Spinal cord (tissue), 10 donors: ENCODE measurements at places on chromosomes 13 and 19. TPM values are rescaled to one million over a fixed set of nuclear protein-coding genes. Genes with fewer than 3 reads are reported as not detected.

Gene CBY2
- total RNA-seq, result not detected

DNA sequence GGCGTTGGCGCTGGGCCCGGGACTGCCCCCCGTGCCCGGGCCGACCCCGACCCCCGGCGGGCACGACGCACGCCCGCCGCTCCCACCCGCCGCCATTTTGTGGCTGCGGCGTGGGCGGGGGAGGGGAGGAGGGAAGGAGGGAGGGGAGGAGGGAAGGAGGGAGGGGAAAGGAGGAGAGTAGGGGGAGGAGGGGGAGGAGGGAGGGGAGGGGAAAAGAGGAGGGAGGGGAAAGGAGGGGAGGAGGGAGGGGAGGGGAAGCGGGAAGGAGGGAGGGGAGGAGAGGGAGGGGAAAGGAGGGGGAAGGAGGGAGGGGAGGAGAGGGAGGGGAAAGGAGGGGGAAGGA is at the start of gene BTBD2:
TSS of gene BTBD2 (minus strand) at position 107 of the 343 bp plus-strand sequence. CDS start at position 96, 11 bp downstream.
- H3K36me3 ChIP-seq, result peaks cover 39% of the 10 kb centered on the region
- DNase-seq, result peak; percentile 59
- peak within 1 kb of the TSS; percentile 53 for H3K4me3 ChIP-seq
- H3K4me1 ChIP-seq, result peaks cover 42% of the 10 kb centered on the region

DNA sequence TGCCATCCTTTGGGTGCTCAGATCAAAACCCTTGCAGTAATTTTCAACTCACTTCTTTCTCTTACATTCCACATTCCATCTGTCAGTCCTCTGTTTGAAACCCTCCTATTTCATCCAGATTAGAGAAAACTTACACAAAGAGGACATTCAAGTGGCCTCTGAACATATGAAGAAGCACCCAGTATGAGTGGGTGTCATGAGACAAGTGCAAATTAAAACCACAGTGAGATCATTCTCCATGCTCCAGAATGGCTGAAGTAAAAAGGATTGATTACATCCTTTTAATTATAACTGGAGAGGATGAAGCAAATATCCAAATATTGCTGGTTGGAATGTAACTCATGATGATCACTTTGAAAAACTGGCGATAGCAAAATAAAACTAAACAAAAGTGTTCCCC is 96.5 kb downstream of the MIPEP start:
- H3K36me3 ChIP-seq, result no peaks in the 10 kb centered on the region
- H3K4me1 ChIP-seq, result no peaks in the 10 kb centered on the region
- no peak overlapping the region for H3K4me3 ChIP-seq
- H3K27me3 ChIP-seq, result no peaks in the 10 kb centered on the region
- H3K27ac ChIP-seq, result no peak overlapping the region

GRCh38 chr13:71591374-71591773 is 275.6 kb downstream of the DACH1 start:
- no peak overlapping the region for H3K4me3 ChIP-seq
- no peaks in the 10 kb centered on the region for H3K27me3 ChIP-seq
- no peaks in the 10 kb centered on the region for H3K36me3 ChIP-seq
- DNase-seq, result no peak

DNA sequence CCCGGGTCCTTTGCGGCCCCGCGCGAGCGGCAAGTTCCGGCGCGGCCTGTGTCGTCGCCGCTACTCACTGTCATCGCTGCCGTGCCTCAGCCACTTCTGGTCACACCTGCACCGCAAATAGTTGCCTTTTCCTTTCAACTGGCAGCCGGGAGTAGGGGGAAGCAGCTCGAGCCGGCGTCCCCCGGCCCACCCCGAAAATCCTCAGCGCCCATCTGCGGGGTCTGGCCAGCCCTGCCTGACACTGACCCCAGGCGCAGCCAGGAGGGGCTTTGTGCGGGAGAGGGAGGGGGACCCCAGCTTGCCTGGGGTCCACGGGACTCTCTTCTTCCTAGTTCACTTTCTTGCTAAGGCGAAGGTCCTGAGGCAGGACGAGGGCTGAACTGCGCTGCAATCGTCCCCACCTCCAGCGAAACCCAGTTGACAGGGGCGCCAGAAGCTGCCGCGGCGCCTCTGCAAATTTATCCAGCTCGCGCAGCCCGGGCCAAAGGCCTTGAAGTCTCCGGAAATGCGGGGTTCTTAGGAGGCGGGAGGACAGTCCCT is 1.7 kb downstream of the PDX1 start:
- no peak for DNase-seq
- H3K27ac ChIP-seq, result no peak overlapping the region
- peak overlapping the region; percentile 7 for H3K4me3 ChIP-seq
- peaks cover 50% of the 10 kb centered on the region for H3K4me1 ChIP-seq

Gene CACNA1A
- total RNA-seq, result 56.7 TPM

DNA sequence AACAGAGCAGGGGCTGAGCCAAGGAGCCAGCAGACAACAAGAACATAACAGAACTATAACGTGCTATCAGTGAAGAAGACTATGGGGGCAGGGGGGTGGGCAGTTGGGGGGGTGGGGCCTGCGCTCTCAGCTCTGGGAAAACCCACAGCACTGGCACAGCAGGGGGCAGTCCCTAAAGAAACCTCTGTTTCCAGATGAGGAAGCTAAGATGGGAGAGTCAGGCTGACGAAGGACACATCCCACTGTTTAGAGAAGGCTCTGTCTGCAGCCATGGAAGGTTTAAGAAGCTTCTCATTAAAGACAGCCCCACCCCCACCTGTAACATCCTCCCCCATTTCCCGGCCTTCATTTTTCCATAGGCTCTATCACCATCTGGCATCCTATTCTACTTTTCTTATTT is 7.1 kb upstream of the DOCK9 start:
- no peaks in the 10 kb centered on the region for H3K36me3 ChIP-seq
- H3K4me3 ChIP-seq, result no peak overlapping the region
- no peak for DNase-seq
- H3K27ac ChIP-seq, result no peak overlapping the region

Gene ABCC4
- total RNA-seq, result 25.5 TPM

DNA sequence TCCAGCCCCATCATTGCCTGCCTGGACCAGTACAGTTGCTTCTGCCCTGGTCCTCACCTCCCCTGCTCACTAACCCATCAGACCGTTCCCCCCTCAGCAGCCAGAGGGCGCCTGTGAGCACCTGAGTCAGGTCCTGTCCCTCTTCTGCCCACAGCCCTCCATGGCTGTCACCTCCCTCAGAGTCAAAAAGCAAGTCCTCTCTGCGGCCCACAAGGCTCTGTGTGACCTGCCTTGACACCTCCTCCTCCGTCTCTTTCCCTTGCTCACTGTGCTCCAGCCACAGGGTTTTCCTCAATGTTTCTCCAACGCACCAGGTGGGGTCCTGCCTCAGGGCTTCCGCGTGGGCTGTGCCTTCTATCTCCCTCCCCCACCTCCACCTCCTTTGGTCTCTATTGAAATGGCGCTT is 29.4 kb upstream of the PTPRS start:
- H3K27me3 ChIP-seq, result no peaks in the 10 kb centered on the region
- no peak overlapping the region for H3K27ac ChIP-seq
- H3K36me3 ChIP-seq, result no peaks in the 10 kb centered on the region
- H3K4me3 ChIP-seq, result no peak overlapping the region

DNA sequence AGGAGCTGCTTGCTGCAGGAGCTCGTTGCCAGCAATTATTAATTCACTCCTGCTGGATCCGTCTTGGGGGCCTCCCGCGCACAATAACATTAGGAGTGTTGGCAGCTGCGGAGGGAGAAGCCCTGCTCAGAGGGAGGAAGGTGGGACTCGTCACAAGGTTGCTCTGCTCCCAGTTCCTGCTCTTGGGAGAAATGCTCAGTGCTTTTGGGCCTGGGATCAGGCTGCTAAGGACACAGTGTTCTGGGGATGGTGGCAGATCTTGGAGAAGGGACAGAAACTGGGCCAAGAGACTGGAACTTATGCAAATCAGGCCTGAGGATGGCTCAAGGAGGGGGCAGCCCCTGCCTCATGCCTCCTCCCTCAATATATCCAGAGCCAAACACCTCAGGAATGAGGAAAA is 78.9 kb upstream of the OLFM4 start:
- no peaks in the 10 kb centered on the region for H3K36me3 ChIP-seq
- no peak overlapping the region for H3K27ac ChIP-seq
- no peaks in the 10 kb centered on the region for H3K27me3 ChIP-seq
- H3K4me3 ChIP-seq, result no peak overlapping the region

Gene ZNF439
- total RNA-seq, result 30.2 TPM

- H3K4me1 ChIP-seq, result peaks cover 4% of the 10 kb centered on the region
- H3K36me3 ChIP-seq, result no peaks in the 10 kb centered on the region
- H3K27me3 ChIP-seq, result no peaks in the 10 kb centered on the region
These were observed 513.0 kb downstream of the IRS2 start for GRCh38 chr13:109273326-109273751.

DNA sequence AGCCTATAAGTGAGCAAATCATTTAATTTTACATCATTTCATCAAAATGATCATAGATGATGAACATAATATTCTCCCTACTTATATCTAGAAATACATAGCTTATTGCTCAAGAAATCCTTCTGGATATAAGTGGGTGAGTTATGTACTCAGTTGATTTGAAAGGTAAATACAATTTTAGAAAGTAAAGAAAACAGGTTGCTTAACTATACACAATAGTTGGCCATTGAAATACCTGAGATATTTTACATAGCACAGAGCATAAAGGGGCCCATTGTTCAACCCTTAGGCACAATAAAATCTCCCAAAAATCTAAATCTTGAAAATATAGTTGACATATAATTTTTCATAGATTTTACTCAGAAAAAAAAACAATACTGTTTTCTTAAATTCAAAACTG is 782.0 kb upstream of the KLHL1 start:
- no peak overlapping the region for H3K4me3 ChIP-seq
- no peak for DNase-seq
- H3K27ac ChIP-seq, result no peak overlapping the region

- H3K27me3 ChIP-seq, result no peaks in the 10 kb centered on the region
- no peak for DNase-seq
- H3K4me3 ChIP-seq, result no peak overlapping the region
- no peaks in the 10 kb centered on the region for H3K4me1 ChIP-seq
- no peak overlapping the region for H3K27ac ChIP-seq
These were observed 55.1 kb upstream of the TNFRSF19 start for GRCh38 chr13:23515116-23515515.

DNA sequence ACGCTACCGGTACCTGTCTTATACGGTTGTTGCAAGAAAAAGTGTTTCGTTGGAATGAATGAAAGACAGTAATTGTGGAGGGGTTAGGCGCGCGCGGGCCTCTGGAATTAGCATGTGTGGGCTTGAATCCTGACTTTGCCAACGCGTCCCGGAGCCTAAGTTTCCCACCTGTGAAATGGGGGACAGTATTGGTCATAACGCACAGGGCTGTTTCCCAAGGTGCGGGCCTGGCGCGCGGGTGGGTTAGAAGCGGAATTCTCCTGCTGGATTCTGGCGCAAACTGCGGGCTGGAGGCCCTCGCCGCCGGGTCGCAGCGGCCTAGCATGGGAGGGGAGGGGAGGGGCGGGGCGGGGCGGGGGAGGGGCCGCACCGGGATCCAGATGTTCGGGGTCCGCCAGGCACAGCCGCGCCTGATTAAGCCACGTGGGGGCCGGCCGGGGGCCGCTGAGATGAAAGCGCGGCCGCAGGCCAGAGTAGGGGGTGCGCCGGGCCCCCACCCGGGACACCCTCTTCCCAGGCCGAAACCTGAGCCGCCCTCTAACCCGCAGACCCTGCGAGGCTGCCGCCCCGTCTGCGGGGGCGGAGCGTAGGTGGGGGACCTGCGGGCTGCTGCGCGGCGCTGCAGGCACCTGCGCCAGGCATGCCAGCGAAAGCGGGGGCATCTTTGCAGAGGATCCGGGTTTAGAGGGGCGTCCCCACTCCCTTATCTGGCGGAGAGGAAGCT is 1.2 kb upstream of the TMEM59L start:
- DNase-seq, result no peak
- H3K4me1 ChIP-seq, result peaks cover 57% of the 10 kb centered on the region
- peaks cover 22% of the 10 kb centered on the region for H3K36me3 ChIP-seq
- peak overlapping the region; percentile 52 for H3K4me3 ChIP-seq
- H3K27ac ChIP-seq, result no peak overlapping the region

DNA sequence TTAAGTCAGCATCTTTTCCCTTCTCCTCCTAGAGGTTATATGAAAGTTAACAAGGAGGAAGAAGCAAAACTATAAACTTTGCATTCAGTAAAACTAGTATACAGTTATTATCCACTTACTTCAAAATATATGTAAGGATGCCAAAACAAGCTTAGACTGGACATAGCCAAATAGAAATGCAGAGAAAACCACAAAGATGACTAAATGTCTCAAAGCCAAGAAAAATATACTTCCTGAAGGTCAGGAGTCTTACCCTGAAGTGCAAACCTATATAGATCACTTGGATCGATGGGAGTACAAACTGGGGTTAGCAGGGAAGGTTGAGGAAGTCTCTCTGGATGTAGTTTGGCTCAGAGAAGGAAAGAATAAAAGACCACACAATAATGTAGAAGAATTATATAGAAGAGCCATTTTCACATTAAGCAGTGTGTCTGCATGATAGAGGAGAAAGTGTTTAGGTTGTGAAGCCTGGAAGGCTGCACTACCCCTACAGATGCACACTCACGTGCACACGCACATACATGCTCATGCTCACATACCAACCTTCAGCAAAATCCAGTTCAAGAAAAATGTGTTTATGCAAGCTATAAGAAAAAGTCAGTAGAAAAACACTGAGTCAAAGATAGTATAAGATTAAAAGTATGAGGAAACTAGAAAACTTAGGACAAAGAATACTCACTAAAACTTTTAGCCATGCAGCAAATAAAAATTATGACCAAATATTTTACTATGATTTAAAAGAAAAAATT is 112.1 kb upstream of the RXFP2 start:
- no peak overlapping the region for H3K27ac ChIP-seq
- H3K4me1 ChIP-seq, result no peaks in the 10 kb centered on the region
- no peak overlapping the region for H3K4me3 ChIP-seq

GRCh38 chr13:98056839-98057410 is 86.0 kb upstream of the FARP1 start:
- H3K4me3 ChIP-seq, result no peak overlapping the region
- H3K4me1 ChIP-seq, result no peaks in the 10 kb centered on the region
- no peak for DNase-seq
- H3K27ac ChIP-seq, result no peak overlapping the region
- H3K27me3 ChIP-seq, result no peaks in the 10 kb centered on the region

- DNase-seq, result no peak
- no peaks in the 10 kb centered on the region for H3K36me3 ChIP-seq
- no peak overlapping the region for H3K4me3 ChIP-seq
- peaks cover 3% of the 10 kb centered on the region for H3K4me1 ChIP-seq
- H3K27me3 ChIP-seq, result no peaks in the 10 kb centered on the region
- H3K27ac ChIP-seq, result no peak overlapping the region
These were observed 75.7 kb downstream of the ZNF100 start for GRCh38 chr19:21691661-21692060.

DNA sequence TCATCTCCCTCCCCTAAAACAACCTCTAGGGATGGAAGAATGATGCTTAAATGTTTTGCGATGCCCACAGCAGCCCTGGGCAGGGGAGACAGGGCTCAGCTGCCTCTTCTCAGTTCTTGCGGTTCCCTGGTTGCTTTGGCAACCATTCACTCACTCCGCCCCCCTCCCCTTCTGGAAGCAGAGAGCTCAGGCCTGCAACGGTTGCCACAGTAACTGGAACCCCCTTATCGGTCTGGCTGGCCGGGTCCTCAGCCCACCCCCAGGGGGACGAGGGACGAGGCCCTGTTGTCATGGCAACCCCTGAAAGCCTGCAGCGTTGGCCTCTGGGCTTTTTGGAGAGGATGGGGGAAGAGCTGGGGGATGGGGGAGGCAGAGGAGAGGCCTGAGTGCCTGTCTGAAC is 19.5 kb downstream of the NOVA2 start:
- peak; percentile 97 for DNase-seq
- peaks cover 80% of the 10 kb centered on the region for H3K36me3 ChIP-seq
- H3K27ac ChIP-seq, result peak overlapping the region; percentile 64

- no peak for DNase-seq
- H3K36me3 ChIP-seq, result peaks cover 6% of the 10 kb centered on the region
- no peaks in the 10 kb centered on the region for H3K27me3 ChIP-seq
- H3K4me3 ChIP-seq, result no peak overlapping the region
These were observed 10.0 kb downstream of the COL4A2 start for GRCh38 chr13:110317093-110317492.

GRCh38 chr13:112756511-112756966 is 66.7 kb downstream of the ATP11A start:
- DNase-seq, result no peak
- peaks cover 5% of the 10 kb centered on the region for H3K36me3 ChIP-seq
- peaks cover 36% of the 10 kb centered on the region for H3K4me1 ChIP-seq
- H3K27ac ChIP-seq, result peak overlapping the region; percentile 82
- H3K4me3 ChIP-seq, result no peak overlapping the region
